ENCODE measurements at places on chromosomes 5 and 9. TPM values are rescaled to one million over a fixed set of nuclear protein-coding genes. Genes with fewer than 3 reads are reported as not detected.

- no peak for DNase-seq
Observed at GRCh38 chr5:35377653-35378052, 147.4 kb upstream of the PRLR start.

DNA sequence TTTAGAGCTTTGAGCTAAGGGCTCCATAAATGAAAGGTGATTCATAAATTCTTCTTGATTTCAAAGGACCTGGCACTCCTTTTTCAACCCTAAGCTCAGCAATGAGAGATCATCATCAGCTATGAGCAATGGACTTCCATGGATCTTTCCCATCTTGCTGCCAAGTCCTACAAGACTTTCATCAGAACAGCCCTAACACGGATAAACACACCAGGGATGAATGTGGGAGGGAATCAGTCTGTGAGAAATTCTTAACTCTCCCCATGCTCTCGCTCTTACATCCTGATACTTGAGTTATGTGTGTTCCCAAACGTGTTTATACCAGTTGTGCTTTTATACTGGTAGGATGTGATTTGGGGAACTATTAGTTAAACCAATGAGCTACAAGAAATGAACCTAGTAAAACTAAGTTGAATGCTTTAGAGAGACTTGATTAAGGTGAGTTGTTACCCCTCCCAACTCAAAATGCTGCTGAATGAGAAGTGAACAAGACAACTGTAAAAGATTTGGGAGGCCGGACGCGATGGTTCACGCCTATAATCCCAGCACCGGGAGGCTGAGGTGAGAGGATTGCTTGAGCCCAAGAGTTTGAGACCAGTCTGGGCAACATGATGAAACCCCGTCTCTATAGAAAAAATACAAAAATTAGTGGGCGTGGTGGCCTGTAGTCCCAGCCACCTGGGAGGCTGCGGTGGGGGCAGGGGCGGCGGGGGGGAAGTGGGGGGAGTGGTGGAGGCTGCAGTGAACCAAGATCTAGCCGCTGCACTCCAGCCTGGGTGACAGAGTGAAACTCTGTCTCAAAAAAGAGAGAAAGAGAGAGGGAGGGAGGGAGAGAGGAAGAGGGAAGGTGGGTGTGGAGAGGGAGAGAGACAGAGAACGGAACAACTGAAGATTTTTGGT, 5.2 kb upstream of the RPL26L1 start:
- DNase-seq: no peak

DNA sequence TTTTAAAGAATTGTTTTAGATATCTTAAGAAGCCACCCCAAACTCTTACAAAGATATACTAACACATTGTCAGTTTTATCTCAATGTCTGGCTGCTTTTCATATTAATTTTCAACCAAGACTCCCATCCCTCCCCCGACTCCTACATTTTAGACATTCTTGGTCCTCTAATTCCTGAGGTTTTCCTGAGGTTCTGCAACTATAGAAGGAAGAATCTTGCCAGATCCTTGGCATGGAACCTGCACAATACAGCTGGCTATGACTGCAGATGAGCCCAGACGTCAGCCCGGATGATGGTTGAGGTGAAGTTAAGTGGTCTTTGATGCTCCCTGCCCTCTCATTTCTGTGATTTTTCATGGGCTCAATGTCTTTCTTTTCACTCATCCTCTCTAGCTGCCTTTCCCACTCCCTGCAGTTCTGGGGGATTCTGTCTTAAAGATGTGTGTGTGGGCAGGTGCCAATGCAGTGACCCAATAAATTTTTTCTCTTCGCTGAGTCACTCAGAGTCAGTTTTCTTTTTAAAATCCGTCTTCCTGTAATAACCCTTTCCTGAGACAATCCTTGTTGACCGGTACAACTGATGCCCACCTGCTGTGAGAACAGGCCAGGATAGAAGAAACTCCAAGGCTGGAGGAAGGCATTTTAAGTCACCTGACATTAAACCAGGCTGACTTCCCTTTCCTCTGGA, 237.8 kb upstream of the GAS1 start:
- no peak for DNase-seq

LIFR gene
- total RNA-seq: 63.3 TPM

PCDHB9 gene
- total RNA-seq: 3.7 TPM

All from vagina (tissue), 2 donors.